B cell (primary cell): ENCODE measurements at places on chromosomes 1 and 21. TPM values are rescaled to one million over a fixed set of nuclear protein-coding genes. Genes with fewer than 3 reads are reported as not detected.

The CSF3R gene
- 0.17 and 0.30 TPM in 2 replicates for total RNA-seq

The VAV3 gene
- total RNA-seq, result 32.1 and 32.5 TPM in 2 replicates

The LIN28A gene
- not detected in 2 replicates for total RNA-seq

The SPRR2F gene
- not detected in 2 replicates for total RNA-seq

The GJA5 gene
- total RNA-seq, result not detected in 2 replicates
